ENCODE measurements at places on chromosomes 4 and X.

- DNase-seq, result no peak
These were observed 93.4 kb upstream of the MAMLD1 start for GRCh38 chrX:150269605-150270254.

- DNase-seq, result no peak
These were observed 66.2 kb upstream of the GYPA start for GRCh38 chr4:144206711-144207110.

DNA sequence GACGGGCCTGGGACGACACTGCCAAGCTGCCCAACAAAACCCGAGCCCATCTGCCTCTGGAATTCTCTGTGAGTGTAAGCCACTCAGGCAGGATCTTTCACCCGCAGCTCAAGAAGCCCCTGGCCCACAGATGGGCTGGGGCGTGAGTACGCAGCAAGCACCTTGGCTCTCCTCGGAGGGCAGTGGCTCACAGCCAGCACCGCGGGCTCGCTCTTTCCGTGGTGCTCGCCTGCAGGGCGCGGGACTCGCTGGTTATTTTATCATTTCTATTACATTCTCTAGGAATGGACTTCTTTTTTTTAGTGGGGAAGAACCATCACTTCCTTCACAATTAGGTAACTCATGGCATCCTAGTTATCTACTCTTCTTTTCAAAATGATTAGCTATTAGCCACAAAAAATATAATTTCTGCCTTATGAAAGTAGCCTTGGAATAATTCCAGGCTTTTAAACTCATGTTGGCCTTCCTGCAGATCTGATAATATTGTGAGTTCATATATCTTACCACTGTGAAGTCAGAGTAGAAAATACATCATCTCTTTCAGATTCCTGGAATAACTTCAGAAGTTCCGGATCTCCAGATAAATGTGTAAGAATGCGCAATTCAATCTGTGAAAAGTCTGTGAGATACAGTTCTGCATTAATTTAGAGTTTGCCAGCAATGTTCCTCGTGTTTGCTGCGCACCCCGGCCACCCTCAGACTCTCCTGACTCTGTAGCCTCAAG, 68.6 kb downstream of the NAT8L start:
- no peak for DNase-seq

- no peak for DNase-seq
These were observed 41.4 kb downstream of the ARHGEF9 start for GRCh38 chrX:63743596-63743995.

DNA sequence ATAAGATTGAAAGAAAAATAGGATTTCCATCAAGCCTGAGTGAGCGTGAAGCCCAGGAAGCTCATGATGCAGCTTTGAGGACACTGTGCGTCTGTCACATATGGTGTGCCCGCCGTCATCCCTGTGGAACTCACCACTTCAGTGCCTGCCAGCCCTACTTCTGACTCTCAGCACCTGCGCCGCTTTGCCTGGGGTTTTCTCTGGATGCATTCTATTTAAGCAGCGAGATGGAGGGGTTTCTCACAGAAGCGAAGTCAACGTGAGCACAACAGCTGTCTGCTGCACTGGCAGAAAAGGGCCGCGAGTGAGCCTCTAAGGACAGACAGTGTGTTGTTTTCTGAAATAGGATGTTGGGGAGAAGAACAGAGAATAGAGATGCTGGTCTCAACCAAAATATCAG, 6.2 kb upstream of the TMEM128 start:
- no peak for DNase-seq

GRCh38 chrX:139187738-139188137, 342.8 kb upstream of the F9 start:
- no peak for DNase-seq

GRCh38 chr4:172168888-172169287, 355.7 kb downstream of the GALNTL6 start:
- no peak for DNase-seq

DNA sequence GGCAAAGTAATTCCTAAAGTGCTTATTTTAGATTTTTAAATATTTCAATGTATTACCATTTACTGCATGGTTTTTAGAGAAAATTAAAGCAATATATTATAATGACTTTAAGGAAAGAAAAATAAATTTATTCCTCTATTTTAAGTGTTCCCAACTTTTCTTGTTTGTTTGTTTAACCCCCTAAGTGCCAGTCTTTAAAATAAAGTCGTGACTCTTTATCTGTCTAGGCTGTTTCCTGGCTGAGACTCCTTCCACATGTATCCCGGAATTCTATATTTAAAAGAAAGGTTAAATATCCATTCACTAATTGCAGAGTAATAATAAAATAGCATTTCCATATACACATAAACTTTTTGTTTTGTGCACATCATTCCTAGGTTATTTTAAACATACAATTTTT, 71.2 kb downstream of the GAB1 start:
- no peak for DNase-seq

DNA sequence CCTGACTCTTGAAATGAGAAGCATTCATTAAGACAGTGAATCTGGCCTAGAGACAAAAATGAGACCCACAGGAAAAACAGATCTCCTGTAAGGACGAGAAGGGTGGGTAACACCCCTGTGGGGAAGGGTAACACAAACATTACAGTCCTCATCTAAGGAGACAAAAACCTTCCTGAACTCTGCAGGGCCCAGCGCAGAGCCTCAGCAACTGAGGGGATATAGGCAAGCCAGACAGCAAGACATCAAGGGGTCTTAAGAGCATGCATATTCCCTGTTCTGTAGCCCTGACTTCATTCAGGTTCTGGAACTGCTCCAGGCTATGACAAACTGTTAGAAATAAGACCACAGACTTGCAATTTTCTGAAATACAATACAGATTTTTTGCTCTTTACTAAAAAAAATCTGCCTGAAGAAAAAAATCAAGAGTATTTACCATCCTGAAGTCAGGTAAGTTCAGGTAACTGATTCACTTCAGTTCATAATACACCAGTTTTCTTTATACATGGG, 15.5 kb downstream of the COX18 start:
- DNase-seq, result no peak
